ENCODE measurements at places on chromosomes 7 and 10. TPM values are rescaled to one million over a fixed set of nuclear protein-coding genes. Genes with fewer than 3 reads are reported as not detected.

The FKBP6 gene
- 0.16 TPM for total RNA-seq

The OR2A42 gene
- total RNA-seq: under 0.01 TPM

The ADAP1 gene
- total RNA-seq: 0.98 TPM

The C10orf143 gene
- 1.6 TPM for total RNA-seq

The NRF1 gene
- total RNA-seq: 10.4 TPM

The MYOF gene
- total RNA-seq: 171 TPM

The GFRA1 gene
- 25.3 TPM for total RNA-seq

The SPACDR gene
- total RNA-seq: 0.89 TPM

The PAPSS2 gene
- 13.7 TPM for total RNA-seq

The CC2D2B gene
- not detected for total RNA-seq

The STARD3NL gene
- 43.4 TPM for total RNA-seq

The TEX36 gene
- total RNA-seq: not detected

The OPALIN gene
- not detected for total RNA-seq

The CLCN1 gene
- total RNA-seq: not detected

The WEE2 gene
- total RNA-seq: not detected

The OR2A1 gene
- total RNA-seq: 0.13 TPM

The MBL2 gene
- not detected for total RNA-seq

The ST7 gene
- total RNA-seq: 13.0 TPM

The SLIT1 gene
- 0.16 TPM for total RNA-seq

The BTBD16 gene
- total RNA-seq: 1.4 TPM

The CRCP gene
- total RNA-seq: 30.0 TPM

The PDE6C gene
- not detected for total RNA-seq

The ACSM6 gene
- total RNA-seq: not detected

The ADCY1 gene
- total RNA-seq: 0.51 TPM

The PAX4 gene
- not detected for total RNA-seq

The GRM8 gene
- total RNA-seq: under 0.01 TPM

The ABCA13 gene
- total RNA-seq: 0.38 TPM

The ARMC3 gene
- total RNA-seq: 0.38 TPM

The COL1A2 gene
- 988 TPM for total RNA-seq

The COL26A1 gene
- total RNA-seq: 0.25 TPM

The XPNPEP1 gene
- total RNA-seq: 81.6 TPM

The SEMA3E gene
- 1.6 TPM for total RNA-seq

The CRYGN gene
- not detected for total RNA-seq

The ADAM12 gene
- 18.6 TPM for total RNA-seq
